LNCaP clone FGC (cell line): ENCODE measurements at places on chromosomes 16 and 17.
A peak's percentile ranks its signal among the peaks of the same experiment; 100 is the strongest.

- DNase-seq = no peak
Observed at GRCh38 chr16:67531247-67531646, 2.6 kb downstream of the RIPOR1 start.

DNA sequence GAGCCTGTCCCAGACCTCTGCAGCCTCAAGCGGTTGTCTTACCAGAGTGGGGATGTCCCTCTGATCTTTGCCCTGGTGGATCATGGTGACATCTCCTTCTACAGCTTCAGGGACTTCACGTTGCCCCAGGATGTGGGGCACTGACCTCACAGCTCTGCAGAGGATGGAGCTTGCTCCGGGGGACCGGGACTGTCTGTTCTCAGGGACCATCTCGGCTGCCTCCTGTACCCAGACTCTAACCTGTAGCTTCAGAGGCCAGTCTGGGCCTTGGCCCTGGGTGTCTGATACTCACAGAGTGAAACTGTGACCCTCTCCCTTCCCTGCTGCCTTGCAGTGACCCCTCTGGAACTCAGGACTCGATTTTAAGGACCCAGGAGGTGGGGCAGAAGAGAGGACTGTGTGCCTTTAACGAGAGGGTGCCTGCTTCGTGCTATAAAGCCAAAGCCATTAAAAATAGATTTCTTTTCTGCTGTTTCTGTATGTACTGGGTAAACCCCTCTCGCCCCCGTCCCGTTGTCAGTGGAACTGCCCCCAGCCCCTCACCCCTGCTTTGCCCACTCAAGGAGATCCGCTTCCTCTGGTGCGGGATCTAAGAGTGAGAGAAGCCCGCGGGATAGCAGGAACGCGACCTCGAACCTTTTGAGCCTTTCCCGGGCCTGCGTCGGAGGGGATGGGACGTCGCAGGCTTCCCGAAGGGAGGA lies 1.1 kb upstream of the LLGL2 start:
- no peak for DNase-seq

DNA sequence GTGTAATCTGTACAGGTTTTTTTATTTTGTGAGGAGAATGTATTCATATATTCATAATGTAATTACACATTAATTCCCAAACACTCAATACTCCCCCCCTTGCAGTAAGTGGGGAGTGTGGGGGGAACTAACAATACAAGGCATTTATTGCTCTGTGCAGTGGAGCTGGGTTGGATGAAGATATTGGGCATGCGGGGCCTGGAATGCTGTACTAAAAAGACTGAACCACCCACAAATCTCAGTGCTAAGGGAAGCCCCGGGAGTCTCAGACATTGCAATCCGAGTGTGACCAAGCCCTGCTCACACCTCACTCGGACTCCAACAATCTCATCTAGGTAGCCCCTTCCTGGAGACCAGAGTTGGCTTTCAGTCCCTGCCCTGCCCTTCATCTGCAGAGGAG lies 6.0 kb downstream of the PLLP start:
- no peak for DNase-seq

- DNase-seq = no peak
Observed at GRCh38 chr17:49991409-49991808, 3.6 kb downstream of the DLX3 start.

- DNase-seq = no peak
Observed at GRCh38 chr17:44367231-44367979, 3.8 kb upstream of the FAM171A2 start.

DNA sequence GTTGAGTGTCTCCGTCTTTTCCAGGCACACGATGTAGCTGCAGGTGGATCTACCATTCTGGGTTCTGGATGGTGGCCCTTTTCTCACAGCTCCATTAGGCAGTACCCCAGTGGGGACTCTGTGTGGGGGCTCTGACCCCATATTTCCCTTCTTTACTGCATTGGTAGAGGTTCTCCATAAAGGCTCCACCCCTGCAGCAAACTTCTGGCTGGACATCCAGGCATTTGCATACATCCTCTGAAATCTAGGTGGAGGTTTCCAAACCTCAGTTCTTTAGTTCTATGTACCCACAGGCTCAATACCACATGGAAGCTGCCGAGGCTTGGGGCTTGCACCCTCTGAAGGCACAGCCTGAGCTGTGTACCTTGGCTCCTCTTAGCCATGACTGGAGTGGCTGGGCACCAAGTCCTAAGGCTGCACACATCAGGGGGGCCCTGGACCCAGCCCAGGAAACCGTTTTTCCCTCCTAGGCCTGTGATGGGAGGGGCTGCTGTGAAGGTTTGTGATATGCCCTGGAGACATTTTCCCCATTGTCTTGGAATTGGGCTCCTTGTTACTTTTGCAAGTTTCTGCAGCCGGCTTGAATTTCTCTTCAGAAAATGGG lies 14.0 kb downstream of the ABCC1 start:
- DNase-seq = no peak

DNA sequence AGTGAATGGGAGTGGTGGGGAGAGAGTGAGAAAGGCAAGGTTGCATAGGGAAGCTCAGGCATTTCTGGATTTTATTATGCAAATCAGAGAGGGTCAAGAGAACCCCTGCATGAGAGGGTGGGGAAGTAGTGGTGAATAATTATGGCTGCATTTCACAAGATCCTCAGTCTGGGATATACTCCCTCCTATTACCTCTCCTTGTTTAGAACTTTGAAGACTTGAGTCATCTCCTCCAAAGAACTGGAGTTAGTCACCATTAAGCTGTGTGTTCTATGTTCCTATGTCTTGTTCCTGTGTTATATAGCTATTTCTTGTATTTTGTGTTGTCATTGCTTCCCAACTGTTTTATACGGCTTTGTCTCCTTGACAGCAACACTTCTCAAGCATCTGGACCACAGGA lies 18.4 kb downstream of the SOX9 start:
- DNase-seq = no peak

DNA sequence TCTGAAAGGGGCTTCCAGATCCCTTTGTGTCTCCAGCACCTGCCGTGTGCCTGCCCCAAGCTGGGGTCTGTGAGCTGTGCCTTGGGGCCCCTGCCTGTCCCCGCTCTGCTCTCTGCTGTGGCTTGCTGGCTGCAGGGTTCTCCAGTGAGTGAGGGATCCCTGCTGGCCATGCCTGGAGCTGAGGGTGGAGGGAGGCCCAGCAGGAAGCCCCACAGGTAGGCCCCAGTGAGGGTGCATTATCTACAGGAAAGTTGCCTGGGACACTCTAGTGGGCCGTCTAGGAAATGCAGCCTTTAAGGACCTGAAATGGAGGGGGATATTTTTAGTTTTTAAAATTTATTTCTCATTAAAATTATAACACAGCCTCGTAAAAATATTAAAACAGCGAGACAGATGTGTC lies 50.9 kb downstream of the JPH3 start:
- no peak for DNase-seq

DNA sequence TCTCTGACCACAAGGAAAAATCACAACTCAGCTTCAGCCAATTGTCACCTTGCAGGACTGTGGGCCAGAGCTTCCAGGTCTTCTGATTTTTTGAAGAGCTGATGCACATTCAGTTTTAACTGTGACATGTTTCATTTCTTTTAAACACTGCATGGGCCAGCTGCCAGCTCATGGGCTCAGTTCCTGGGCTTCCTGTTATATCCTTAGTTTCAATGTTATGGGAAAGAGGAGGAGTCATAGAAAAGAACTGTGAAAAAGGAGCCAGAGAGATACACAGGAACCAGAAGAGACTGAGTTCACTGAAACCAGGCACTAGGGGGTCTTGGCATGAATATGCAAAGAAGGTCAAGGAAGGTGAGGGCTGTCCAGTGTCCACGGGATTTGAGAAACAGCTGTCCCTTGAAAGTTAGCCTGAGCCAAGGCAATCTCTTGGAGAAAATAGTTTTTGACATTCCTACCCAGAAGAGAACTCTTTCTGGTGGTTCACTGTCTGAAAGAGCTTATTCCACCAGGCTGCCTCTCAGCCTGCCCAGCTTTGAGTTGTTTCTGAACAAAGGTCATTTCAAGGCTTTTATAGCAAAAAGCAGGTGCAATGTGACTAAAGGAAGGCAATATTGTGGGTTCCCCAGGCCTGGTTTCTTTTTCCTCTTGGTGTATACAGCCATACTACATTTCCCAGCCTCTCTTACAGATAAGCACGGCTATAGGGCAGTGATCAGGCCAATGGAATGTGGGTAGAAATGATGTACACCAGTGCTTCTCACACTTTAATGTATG lies 10.5 kb downstream of the PDILT start:
- peak; percentile 34 for DNase-seq

DNA sequence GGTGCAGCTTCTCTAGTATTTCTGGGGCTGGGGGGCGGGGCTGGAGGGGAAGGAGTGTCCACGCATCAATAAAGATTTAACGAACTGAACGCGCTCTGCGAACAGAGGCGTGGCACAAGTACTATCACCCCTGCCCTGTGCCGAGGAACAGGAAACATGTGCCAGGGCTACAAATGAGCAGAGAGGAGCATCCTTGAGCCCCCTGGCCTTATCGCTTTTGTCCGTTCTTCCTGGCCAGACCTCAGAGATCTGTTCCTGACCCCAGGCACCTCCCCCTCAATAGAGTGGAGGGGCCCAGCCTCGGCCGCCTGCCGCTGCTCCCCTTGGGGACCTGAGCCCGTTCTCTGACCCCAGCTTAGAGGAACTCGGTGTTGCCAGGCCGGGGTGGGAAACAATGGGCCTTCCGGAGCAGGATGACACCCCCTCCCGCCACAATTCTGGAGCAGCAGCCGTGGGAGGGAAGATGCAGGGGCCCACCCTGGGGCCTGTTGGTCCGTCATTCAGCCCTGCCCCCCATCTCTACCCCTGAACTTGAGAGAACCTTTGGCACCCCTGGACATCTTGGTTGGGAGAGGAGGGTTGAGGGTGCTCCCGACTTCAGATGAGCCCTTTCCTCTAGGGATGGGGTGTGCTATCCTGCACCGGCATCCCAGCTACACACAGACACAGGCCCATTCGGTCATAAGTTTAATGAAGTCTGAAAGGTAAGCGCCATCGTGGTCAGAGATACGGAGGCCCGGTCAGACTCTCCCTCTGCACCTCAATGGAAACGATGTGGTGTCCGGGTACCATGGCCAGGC lies 1.1 kb downstream of the NAA38 start:
- no peak for DNase-seq

DNA sequence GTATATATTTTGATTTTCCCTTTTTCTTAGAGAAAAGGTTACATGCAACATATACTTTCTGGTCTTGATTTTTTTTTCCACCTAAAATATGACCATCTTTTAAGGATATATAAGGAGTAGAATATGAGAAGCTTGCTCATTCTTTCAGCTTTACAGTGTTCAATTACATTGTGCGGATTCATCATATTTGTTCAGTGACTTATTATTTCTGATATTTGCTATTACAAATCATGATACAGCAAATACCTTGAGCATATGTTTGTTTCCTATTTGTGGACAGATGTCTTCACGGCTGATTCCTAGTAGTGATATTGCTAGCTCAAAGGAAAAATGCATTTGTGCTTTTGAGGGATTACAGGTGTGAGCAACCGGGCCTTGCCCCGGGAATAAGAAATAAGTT lies 18.1 kb downstream of the KATNIP start:
- no peak for DNase-seq

DNA sequence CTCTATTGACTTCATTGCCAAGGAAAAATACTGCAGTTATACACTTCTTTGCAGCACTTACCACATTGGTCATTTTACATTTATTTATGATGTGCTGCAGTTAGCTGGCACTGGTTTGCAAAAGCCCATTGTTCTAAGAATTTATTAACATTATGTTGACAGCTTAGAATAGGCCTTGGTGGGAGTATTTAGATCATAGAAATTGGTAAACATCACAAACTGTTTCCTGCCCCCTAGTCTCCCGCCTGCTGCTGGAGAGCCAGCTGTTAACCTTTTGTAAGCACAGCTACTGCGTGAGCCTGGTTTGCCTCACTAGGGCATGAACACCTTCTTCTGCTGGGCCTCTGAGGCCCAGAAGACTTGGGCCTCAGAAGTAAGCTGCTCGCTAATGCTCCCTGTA lies 651.4 kb upstream of the GOT2 start:
- DNase-seq = no peak

DNA sequence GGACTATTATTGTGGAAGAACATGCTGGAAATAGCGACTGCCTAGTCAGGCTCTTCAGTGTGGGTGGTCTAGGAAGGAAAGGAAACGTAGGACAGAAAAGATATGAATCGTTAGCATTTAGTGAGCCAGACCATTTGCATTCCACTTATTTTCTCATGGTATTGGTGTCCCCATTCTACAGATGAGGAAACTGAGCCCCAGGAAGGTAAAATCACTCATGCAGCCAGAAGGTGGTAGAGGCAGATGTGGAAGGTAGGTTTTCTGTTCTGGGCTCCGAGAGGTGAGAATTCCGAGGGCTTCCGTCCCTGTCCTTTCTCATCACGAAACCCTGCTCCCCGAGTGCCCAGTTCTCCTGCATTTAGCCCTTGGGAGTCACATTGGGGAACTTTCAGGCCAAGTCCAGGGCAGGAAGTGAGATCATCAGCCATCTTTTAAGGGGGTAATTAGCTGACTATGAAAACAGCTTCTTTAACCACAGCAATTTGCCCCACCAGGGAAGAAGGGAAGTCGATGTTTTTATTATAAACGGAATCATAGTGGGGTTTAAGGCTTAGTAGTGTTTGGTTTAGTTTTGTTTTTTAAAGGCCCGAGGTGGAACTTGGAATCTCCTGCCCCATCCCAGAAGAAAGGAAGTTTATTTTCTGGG lies 110.7 kb upstream of the IRX3 start:
- no peak for DNase-seq

DNA sequence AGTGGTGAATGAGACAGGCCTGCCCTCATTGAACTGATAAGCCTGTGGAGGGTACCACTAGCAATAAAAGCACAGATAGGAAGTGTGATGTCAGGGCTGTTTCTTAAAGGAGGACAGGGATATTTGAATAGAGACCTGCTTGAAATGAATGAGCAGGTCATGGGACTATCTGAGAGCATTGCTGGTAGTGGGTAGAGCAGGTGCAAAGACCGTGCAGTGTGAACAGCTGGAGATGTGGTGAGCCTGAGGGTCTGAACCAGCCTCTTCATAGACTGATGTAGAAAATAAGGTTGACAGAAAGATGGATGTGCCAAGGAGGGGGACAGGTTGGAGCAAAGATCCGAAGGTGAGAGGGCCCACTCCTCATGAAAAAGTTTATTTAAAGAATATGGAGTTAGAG lies 2.4 kb downstream of the NUP93 start:
- DNase-seq = no peak

DNA sequence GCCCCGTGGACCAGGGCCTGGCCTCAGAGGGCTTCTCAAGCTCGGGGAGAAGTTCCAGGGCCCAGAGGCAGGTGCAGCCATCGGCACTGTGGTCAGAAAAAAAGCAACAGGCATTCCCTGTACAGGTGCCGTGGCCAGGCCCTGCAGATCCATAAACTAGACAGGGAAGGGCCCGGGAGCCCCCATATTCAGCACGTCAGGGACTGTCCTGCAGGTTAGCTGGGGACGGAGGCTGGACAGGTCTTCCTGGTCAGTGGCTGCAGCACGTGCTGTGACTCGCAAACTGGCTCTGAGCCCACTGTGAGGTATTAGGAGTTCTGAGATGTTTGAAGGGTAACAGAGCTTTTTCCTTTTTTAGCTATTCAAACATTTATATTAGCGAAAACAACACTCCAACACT lies 15.0 kb upstream of the C16orf95 start:
- peak; percentile 31 for DNase-seq
